Cardiac septum (tissue), 1 donor: ENCODE measurements at places on chromosomes 16 and 17. TPM values are rescaled to one million over a fixed set of nuclear protein-coding genes. Genes with fewer than 3 reads are reported as not detected.

Gene C16orf96
- 0.11 TPM for total RNA-seq

Gene MYH13
- total RNA-seq = not detected

Gene CCL1
- not detected for total RNA-seq

Gene KRTAP2-3
- total RNA-seq = not detected

Gene MYH1
- total RNA-seq = 0.16 TPM

Gene RPL27
- total RNA-seq = 536 TPM

Gene ARSG
- total RNA-seq = 2.7 TPM

Gene CDH1
- total RNA-seq = 0.13 TPM

Gene ARL4D
- total RNA-seq = 4.4 TPM

Gene B3GNT9
- total RNA-seq = 12.4 TPM

Gene BAHCC1
- 13.5 TPM for total RNA-seq

Gene CDC6
- total RNA-seq = 0.75 TPM

Gene GAST
- total RNA-seq = not detected

Gene CCL8
- 1.9 TPM for total RNA-seq

Gene ZNF385C
- 0.13 TPM for total RNA-seq

Gene TBC1D3E
- not detected for total RNA-seq

Gene SMPD3
- not detected for total RNA-seq

Gene FA2H
- not detected for total RNA-seq

Gene FBRS
- 33.2 TPM for total RNA-seq

Gene KRTAP4-6
- total RNA-seq = not detected

Gene CTRB2
- not detected for total RNA-seq

Gene HSPB9
- total RNA-seq = not detected

Gene HOXB9
- total RNA-seq = not detected

Gene KCNJ18
- total RNA-seq = not detected

Gene LRRC37A
- total RNA-seq = 0.32 TPM

Gene MYH8
- 0.05 TPM for total RNA-seq

Gene ATP2A3
- 8.9 TPM for total RNA-seq

Gene LGALS9B
- total RNA-seq = not detected

Gene ITPRIPL2
- 24.6 TPM for total RNA-seq

Gene MEOX1
- 19.8 TPM for total RNA-seq

Gene KRT16
- total RNA-seq = not detected

Gene C16orf92
- total RNA-seq = not detected

Gene WFIKKN1
- 0.40 TPM for total RNA-seq

Gene GPRC5B
- total RNA-seq = 54.1 TPM

Gene LPO
- not detected for total RNA-seq

Gene PLCD3
- 87.6 TPM for total RNA-seq

Gene KRTAP4-3
- total RNA-seq = not detected

Gene TNFRSF17
- not detected for total RNA-seq

Gene SSTR5
- 0.57 TPM for total RNA-seq

Gene ATP5PD
- 616 TPM for total RNA-seq

Gene DRC3
- total RNA-seq = 1.9 TPM

Gene PRDM7
- not detected for total RNA-seq

Gene TP53TG3
- not detected for total RNA-seq

Gene MYL4
- 113 TPM for total RNA-seq

Gene PNMT
- total RNA-seq = 10.9 TPM

Gene VMO1
- total RNA-seq = 0.97 TPM

Gene TMEM106A
- 4.0 TPM for total RNA-seq

Gene PLD2
- total RNA-seq = 9.5 TPM

Gene SRCIN1
- total RNA-seq = 6.2 TPM

Gene KCNJ16
- total RNA-seq = not detected

Gene TUBB3
- total RNA-seq = 6.8 TPM

Gene SDR42E1
- total RNA-seq = 0.22 TPM

Gene PRAC2
- total RNA-seq = not detected

Gene CD79B
- 2.7 TPM for total RNA-seq

Gene ADPRM
- 4.4 TPM for total RNA-seq

Gene HOXB7
- 0.22 TPM for total RNA-seq

Gene SLC5A11
- not detected for total RNA-seq

Gene OR3A3
- not detected for total RNA-seq

Gene ABCC6
- total RNA-seq = 0.38 TPM
